ENCODE measurements at places on chromosomes 3 and 15.
A peak's percentile ranks its signal among the peaks of the same experiment; 100 is the strongest.

DNA sequence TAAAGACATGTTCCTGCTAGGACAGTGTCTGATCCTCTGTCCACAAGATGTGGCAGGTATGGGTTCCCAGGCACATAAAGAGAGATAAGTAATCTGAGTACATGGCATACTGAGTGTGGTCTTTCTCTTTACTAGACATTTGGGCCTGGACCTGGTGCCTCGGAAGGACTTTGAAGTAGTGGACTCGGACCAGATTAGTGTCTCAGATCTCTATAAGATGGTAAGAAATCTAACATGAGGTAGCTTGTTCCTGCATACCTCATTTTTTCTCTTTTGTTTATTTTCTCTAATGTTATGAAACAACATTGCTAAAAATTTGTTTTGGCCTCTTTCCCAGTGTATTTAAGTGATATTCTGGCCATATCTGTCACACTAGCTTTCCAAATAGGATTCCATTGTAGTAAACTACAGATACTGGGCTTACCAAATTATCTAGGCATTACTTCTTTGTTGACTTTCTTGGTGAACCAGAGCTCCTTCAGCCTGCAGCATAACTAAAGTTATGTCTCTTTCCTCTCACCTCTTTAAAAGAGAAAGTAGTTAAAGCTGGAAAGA is 309.8 kb upstream of the MANF start:
- no peak for DNase-seq

DNA sequence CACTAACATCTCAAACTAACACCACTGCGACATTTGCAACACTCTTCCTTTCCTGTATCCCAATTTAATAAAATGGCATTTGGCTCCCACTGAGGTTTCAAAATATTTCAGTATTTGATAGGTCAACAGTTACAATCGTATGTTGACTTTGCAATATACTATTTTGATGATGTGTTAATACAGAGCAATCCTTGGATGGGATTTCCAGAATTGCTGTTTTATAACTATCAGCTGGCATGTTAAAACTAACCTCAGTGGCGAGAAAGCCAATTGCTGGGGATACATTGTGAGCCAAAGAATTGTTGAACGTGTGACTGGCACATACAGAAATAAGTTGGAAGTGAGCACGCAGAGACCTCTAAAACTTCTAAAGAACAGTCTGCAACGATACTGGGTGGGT is 226.1 kb upstream of the LYSMD4 start:
- no peak for DNase-seq

DNA sequence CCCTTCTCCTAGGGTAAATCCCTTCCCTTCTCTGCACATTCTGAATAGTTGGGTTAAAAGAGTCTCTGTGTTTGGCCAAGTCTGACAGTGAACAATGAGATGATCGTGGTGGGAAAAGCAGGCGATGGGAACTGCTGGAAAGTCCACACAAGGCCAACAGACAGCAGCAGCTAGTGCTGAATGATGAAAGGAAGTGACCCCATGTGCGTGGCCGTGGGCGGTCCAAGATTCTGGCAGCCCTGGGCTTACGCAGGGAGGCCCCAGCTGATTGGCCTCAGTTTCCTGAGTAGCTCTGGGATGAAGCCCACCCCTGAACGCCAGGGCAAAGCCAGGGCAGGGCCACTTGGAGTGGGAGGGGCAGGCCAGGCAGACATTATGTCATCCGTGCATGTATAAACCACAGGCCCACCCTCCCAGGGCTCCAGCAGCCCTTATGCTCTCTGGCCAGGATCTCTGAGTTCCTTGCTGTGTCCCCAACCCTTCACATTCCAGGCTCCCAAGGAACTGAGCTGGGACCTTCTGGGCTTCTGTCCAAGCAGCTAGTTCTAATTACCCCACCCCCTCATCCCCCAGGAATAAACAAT is 57.8 kb downstream of the CDC25A start:
- DNase-seq, result peak; percentile 95

- no peak for DNase-seq
Measured at GRCh38 chr15:64284042-64284441, 71.9 kb downstream of the CSNK1G1 start.

DNA sequence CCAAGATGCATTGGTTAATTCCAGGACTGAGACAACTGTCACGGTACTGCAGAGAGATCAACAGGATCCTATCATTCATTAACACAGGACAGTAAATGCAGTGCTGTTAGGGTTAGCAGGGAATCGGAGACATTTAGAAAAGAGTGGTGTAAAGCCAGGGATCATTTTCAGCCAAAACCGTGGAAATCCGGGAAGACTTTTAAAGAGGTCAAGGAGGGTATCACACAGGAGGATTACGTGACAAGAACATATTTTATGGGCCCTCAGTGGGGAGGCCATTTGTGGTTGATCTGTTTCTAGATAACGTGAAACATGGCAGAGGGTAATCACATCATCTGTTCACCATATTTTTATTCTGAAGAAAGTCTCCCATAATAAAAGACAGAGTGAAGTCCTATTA is 216.1 kb downstream of the PTPRG start:
- no peak for DNase-seq

DNA sequence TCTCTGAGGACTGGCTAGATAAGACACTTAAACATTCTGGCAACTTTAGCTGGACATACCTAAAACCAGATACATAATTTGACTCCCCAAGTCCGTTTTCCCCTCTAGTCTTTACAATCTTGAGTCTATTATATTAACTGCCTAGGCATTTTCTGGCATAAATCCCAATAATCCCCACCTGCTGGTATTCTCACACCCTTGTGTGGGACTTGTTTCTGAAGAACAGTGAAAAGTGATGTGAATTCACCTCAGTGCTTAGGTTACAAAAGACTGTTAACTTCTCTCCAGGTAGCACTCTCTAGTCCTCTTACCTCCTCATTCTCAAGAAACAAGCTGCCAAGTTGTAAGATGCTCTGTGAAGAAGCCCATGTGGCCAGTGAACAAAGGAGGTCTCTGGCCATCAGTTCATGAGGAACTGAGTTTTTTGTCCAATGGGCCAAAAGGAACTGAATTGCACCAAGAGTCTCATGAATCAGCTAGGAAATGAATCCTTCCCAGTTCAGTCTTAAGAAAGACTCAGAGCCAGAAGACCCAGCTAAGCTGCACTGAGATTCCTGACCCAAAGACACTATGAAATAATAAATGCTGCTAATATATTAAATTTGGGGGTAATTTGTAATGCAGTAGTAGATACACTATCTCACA is 4.1 kb downstream of the OSBPL11 start:
- DNase-seq, result no peak

DNA sequence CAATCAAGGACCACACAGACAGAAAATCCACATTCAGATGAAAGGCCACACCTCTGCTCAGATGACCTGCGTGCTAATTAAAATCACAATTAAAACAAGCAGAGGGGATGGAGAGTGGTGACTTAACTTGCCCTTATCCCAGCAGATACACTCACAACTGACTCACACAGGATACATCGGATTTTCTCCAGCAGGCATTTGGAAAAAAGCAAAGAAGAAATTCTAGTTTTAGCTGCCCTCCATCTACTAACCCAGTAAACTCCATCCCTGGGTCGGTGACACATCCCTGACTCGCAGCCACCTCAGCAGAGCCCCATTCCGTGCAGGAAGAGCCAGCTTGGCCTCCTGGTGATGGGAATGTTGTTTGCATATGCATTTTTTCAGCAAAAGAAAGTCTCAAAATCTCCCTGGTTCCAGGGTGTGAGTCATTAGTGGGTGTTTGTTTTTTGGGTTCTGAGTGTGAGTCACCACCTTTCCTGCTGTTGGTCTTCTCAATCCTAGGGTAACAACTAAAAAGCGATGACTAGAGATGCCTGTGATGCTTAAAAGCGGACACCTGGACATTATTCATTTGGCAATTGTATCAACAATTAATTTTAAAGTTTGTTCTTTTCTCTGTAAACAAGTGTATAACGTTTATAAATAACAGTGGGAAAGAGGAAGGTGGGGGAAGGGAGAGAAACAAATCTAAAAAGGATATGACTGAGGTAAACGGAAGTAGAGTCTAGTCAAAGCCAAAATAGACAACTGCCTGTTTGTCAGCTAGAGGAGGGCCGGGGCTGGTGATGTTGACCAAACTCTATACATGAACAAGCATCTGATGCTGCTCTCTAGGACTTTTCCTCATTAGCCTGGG is 49.8 kb upstream of the SLC4A7 start:
- DNase-seq, result peak; percentile 93

Measured in posterior vena cava (tissue), 2 donors.